ENCODE measurements at places on chromosomes 6 and 20.

- peak; percentile 42 for DNase-seq
Observed at GRCh38 chr6:3748208-3749066, 3.1 kb downstream of the PXDC1 start.

DNA sequence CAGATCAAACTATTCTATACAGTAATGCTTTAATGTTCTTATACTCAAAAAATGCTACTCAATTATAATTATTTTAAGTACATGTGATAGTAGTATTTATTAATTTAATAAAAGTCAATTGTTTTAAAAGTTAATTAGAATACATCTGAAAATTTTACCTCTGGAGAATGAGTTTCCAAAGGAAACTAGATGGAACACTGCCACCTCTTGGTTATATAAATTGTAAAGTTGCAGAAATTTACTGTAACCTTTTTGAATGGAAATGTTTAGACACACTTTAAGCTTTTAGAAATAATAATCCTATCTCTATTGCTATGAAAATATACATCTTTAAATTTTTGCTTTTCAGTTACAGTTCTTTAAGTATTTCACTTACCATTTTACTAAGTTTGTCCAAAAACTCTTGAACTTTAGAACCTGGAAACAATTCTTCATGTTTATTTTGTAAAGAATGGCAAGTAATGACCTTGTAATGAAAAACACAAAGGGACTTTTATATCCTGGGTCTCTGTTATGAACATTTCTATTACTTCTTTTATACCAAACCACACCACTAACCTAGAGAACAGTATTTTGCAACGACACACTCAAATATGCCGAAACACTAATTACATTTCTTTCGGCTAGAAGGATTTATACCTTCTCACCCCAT, 10.9 kb upstream of the BMP5 start:
- no peak for DNase-seq

DNA sequence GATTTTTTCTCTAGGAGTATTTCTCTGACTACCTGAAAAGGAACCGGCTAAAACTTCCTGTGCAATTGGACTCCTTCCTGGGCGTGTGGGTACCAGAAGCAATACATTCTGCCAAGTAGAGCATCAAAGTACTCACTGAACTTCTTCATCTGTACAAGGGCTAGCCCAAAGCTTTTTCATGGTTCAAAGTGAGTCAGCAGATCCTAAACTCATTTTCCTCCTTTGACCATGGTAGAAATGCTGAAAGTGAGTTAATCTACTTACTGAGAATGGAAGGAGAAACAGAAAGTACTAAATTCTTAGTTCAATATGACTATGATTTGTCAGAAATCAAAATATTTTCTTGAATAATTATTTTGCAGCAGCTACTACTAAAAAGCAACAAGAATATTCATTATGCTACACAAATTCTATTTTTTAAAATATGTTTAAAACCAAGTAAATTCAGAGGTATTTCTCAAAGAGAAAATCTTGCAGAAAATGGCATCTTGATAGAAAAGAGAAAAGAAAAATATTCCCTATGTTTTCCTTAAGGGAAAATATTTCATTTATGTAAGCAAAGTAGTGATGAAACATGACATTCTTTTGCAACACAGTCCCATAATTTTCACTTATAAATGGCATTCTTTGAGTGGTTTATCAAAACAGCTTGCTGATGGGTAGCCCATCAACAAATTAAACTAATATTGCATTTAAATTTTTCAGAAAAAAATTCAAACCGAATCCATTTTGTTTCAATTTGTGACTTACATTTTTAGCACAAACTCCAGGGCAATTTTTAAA, 3.7 kb upstream of the BEND6 start:
- no peak for DNase-seq

- no peak for DNase-seq
Observed at GRCh38 chr20:8346700-8347270, 214.7 kb downstream of the PLCB1 start.

DNA sequence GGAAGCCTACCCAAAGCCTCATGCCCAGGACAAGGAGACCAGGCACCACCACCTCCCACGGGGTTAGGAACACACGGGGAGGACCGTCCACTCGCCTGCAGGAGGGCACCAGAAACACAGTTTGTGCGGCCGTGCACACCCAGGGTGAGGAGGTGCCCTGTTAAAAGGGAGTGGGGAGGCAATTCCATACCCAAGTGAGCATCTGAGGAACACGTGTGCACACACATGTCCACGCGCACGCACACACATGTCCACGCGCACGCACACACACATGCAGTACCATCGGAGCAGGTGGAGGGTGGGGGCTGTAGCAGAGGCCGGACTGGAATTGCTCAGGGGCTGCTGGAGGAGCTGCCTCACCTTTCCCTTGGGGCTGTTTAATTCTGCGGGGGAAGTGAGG, 259.4 kb downstream of the TAF4 start:
- DNase-seq: no peak

DNA sequence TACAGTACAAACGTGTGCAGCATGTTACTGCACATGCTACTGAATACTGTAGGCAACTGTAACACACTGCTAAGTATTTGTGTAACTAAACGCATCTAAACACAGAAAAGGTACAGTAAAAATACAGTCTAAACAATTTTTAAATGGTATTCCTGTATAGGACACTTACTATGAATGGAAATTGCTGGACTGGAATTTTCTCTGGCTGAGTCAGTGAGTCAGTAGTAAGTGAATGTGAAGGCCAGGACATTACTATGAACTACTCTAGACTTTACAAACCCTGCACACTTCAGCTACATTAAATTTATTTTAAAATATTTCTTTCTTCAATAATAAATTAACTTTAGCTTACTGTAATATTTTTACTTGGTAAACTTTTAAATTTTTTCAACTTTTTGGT, 225.0 kb upstream of the TENT5A start:
- no peak for DNase-seq

GRCh38 chr6:138293428-138294395, 75.4 kb upstream of the PBOV1 start:
- no peak for DNase-seq

GRCh38 chr6:153012856-153013255, 10.3 kb upstream of the MTRF1L start:
- no peak for DNase-seq

- DNase-seq: no peak
Observed at GRCh38 chr6:16523606-16524379, 237.5 kb downstream of the ATXN1 start.

DNA sequence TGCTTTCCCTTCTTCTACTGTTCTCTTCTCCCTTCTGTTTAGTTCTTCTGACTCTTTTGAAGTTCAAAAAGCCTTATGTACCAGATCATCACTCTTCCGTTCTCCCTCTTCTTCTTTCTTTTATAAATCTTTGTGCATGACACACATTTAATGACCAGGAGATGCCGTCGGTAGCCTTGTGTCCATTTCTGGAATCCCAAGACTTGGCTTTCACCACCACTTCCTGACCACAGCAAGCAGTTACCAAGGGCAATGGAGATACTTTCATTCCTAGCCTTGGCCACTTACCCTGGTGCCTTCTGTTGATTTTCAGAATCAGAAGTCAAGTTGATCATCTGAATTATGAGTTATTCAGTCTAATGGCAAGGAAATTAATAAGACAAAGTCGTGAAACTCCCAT, 268.5 kb upstream of the QKI start:
- no peak for DNase-seq

DNA sequence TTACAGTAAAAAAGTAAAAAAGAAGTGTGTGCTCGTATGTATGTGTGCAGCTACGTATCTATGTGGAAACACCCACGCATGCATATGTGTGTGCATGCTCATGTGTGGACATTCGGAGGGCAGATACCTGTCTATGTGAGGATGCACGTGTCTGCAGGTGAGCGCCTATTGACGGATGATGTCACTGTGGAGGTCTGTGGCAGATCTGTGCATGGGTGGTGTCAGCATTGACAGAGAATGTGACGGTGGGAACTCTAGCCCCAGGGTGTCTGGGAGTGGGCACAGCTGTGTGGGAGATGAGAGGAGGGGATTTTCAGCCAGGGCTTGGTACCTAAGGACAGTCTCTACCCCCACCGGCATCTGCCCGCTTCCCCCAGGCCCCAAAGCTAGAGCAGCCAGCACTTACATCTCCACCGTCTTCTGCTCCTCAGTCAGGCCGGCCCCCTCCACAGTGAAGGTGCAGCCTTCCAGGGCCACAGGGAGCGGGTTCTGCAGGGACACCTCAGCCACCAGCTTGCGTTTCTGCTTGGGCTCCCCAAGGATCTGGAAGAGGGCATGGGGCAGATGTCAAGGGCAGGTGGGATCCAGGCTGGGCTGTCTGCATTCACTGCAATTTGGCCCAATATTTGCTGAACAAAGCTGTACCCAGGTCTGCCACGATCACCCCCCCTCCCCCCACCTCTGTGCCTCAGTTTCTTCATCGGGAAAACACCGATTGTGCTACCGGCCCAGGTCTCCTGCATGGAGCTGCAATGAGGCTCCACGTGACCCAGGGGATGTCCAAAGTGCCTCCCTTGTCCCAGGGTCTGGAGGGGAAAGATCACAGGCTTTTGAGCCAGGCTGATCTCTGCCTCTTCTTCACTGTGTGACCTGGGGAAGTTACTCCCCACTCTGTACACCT, 34.1 kb downstream of the TGM2 start:
- DNase-seq: no peak

DNA sequence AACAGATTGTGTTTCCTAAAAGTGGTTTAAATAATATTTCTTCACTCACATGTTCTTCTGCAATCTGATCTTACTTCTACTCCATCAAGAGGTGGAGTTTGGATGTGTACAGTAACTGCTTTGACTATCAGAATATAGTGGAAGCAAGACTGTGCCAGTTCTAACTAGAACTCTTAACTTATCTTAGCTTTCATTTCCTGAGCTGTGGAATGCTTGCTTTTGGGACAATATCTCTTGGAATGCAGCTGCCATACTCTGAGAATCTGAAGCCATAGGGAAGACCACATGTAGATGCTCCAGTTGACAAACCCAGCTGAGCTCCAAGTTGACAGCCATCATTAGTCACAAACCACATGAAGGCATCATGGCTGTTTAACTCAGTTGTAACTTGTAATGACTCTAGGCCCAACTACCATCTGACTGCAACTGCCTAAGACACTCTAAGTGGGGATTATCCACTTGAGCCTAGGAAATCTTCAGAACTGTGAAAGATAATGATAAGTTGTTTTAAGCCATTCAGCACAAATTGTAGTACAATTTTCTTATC, 40.8 kb upstream of the MAN1A1 start:
- DNase-seq: no peak

GRCh38 chr6:35757456-35758123, 18.8 kb upstream of the CLPSL2 start:
- no peak for DNase-seq

GRCh38 chr6:31545291-31545690, 1.1 kb downstream of the ATP6V1G2 start:
- no peak for DNase-seq

GRCh38 chr6:34247481-34248197, 1.2 kb downstream of the SMIM29 start:
- DNase-seq: no peak

GRCh38 chr6:170129691-170130171, 161.1 kb downstream of the DLL1 start:
- no peak for DNase-seq

DNA sequence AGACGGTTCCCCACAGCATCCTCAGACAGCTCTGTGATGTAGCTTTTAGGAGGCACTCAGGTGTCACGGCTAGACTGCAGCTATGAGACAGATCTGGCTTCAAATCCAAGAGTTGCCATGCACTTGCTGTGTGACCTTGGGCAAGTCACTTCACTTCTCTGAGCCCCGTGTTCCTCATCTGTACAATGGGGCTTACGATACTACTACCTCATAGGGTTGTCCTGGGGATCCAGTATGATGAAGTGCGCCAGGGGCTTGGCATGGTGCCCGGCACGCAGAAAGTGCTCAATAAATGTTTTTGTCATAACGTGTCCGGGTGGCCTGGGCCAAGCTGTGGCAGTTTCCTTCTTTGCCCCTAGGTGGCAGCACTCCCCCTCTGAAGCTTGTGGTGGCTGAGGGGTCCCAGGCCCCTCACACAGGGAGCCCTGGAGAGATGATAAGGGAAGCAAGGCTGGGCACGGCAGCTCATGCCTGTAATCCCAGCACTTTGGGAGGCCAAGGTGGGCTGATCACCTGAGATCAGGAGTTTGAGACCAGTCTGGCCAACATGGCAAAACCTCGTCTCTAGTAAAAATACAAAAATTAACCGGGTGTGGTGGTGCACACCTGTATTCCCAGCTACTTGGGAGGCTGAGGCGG, 19.1 kb upstream of the CHMP4B start:
- peak; percentile 60 for DNase-seq

GRCh38 chr6:92682516-92683398, 736.6 kb downstream of the EPHA7 start:
- DNase-seq: no peak

DNA sequence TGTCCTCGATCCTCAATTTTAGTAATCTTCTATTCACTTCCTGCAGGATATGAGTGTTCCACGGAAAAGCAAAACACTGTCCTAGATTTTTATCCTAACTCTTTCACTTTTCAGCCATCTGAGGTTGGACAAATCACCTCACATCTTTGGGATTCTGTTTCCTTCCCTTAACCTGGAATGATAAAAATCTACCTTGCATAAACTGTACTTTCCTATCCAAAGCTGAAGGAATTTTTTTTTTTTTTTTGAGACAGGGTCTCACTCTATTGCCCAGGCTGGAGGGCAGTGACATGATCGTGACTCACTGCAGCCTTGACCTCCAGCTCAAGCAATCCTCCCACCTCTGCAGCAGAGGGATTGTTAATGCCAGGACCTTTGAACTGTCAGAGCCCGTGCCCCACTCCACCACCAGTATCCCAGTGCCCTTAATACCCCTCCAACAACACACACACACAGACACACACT, 20.5 kb downstream of the CAPN11 start:
- no peak for DNase-seq

GRCh38 chr20:10637563-10637962, 36.2 kb downstream of the JAG1 start:
- no peak for DNase-seq

DNA sequence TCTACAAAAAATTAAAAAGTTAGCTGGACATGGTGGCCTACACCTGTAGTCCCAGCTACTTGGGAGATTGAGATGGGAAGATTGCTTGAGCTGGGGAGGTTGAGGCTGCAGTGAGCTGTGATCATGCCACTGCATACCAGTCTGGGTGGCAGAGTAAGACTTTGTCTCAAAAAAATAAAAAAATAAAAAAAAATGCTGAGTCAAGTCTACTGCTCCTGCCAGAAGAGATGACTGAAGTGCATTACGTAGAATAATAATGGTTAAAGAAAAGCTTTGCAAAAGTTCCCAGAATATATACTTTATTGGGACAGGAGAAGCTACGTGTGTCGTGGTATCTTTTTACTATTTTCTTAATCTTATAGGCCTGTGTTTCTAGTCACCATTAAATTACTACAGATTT, 125.3 kb downstream of the SLC16A10 start:
- no peak for DNase-seq

DNA sequence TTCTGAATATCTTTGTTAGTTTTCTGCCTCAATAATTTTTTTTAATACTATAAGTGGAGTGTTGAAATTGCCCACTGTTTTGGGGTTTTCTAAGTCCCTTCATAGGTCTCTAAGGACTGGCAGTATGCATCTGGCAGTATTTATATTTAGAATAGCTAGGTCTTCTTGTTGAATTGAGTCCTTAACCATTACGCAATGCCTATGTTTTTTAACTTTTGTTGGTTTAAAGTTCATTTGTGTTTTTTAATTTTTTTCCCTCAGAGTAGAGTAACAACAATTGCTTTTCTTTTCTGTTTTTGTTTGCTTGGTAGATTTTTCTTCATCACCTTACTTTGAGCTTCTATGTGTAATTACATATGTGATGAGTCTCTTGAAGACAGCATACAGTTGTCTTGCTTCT, 375.9 kb upstream of the EYS start:
- DNase-seq: no peak

- no peak for DNase-seq
Observed at GRCh38 chr6:30709101-30709868, 7.8 kb downstream of the MDC1 start.

GRCh38 chr6:130997061-130997753, 65.8 kb downstream of the EPB41L2 start:
- no peak for DNase-seq

Data from stimulated activated CD4-positive, alpha-beta T cell treated with anti-CD3 and anti-CD28 coated beads, Interleukin-2, amount 100 ng/mL, for 48 hours (primary cell).